Activated naive CD8-positive, alpha-beta T cell treated with anti-CD3 and anti-CD28 coated beads, Interleukin-2, amount 50 U/mL, for 24 hours (primary cell): ENCODE measurements at places on chromosomes 5 and 9.
A peak's percentile ranks its signal among the peaks of the same experiment; 100 is the strongest.

- DNase-seq = no peak
Measured at GRCh38 chr9:131407717-131408195, 13.9 kb downstream of the PRRC2B start.

DNA sequence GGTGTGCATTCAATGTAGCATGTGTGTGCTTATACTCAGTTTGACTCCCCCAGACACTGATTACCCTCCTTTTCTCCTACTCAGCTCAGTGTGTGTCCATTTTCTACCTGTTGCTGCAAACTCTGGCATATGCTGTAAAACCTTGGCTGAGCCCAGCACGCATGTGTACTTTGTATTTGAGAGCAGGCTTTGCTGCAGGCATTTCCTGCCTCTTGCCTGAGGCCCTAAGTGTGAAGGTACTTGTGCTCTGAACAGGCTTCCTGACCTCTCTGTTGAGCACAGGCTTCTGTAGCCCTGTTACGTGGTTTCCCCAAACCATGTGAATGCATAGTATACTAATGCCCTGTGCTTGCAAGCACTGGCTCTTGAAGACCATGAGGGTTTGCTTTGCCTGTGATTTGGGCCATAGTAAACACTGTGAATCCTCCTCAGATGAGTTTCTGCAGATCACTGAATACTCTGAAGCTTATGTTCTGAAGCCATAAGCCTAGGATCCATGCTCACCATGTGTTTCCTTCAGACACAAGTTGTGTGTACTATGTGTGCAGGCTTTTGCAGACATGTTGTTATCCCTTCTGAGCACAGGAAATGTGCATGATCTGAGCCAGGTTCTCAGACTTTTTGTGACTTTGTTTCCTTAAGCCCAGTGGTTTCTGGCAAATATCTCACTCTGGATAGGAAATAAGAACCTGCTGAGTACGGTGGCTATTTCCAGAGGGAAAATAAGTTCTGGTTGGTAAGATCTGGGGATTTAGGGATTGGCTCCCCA is 124.9 kb upstream of the RUSC2 start:
- no peak for DNase-seq

- DNase-seq = no peak
Measured at GRCh38 chr9:93357649-93358048, 93.8 kb upstream of the FAM120A start.

GRCh38 chr5:161431963-161432362 is 114.6 kb downstream of the GABRB2 start:
- no peak for DNase-seq

DNA sequence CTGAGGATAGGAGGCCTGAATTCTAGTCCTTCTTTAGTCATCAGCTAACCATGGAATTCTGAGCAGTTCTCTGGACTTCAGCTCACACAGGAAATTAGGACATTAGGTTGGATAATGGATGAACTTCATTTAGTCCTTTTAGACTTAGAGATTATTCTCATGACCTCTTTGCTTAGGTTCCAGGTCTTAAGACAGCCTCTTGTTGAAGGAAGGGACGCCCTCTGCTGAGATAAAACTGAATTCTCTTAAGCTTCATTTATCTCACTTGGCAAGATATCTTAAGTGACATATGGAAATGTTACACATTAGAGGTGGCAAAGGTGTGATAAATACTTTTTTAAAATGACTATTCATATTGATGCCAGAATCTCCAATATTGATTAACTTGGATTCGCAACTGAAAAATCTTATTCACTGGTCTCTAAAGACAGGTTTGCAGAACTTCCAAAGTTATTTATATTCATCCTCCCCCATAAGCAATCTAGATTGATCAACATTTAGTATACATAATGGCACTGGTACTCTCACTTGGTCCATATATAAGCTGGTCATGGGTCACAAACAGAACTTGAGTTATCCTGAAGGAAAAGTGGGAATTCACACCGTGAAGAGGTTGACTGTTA is 16.9 kb upstream of the ZNF366 start:
- DNase-seq = no peak

DNA sequence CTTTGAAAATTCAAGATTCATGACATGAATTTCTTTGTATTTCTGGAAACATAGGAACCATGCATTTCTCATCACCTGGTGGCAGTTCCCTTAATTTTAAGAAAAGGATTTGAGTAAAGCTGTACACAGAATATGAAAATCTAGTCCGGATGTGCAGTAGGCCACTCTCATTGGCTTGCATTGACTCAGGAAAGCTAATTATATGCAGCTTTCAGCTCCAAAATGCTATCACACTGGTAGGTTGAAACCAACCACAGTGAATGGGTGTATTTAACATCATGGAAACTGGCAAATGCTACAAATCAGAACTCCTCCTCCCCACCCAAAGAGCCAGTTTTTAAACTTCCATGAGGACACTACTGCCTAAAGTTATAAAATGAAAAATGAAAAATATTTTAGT is 161.6 kb upstream of the FBXL17 start:
- no peak for DNase-seq

- DNase-seq = no peak
Measured at GRCh38 chr9:128282500-128282899, 6.4 kb downstream of the SWI5 start.

DNA sequence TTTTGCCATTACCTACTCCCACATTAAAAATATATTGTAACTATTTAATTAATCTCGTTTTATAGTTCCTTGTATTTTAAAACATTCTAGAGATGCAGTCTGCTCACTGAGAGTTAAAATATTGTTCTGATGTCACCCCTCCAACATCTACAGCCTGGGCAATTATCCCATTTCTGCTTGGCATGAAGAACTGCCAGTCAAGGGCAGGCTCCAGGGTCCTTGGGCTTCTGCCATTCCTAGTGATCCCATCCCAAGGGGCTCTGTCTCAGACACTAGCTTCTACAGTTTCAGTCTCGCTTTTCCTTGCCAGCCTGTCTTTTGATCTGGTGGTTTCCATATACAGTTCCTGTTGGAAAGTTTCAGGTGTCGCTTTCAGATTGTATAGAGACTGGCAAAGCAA is 287.2 kb downstream of the TMEM232 start:
- no peak for DNase-seq

DNA sequence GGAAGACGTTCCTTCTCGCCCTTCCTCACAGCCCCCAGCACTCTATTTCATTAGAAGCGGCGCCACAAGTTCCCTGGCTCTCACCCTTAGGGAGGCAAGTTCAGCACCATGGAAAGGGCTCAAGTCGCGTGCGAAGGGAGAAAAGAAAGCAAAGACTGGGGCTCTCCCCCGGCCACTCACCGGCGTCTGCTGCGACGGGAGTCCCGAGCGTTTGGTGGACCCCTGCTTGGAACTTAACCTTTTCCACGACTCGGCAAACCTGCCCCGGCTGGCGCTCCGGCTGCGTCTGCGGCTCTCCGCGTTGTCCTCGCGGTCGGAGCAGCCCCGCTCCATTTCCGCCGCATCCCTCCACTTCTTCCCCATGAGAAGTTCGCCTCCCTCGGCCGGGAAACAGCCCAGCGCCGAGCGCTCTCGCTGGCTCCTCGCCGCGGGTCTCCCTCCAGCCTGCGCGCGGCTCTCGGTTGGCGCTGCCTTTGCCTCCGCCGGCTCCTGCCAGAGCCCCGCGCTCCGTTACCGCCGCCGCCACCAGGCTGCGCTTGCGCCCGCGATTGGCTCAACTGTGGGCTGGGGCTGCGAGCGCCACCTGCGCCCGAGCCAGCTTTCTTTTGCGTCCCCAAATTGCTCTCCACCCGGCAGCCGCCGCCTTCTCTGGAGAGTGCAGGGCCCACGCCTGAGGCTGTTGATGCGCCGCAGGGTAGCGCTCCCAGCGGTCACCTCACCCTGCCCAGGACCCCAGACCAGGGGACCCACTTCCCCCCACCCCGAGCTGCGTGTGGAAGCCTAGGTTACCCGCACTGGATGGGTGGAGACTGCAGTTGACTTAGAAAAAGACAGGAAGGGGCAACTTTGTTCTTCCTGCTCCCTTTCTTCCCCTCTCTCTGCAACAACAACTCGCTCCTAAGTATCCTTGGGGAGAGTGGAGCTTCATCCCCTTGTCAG is 321.6 kb downstream of the CEMIP2 start:
- peak; percentile 26 for DNase-seq

DNA sequence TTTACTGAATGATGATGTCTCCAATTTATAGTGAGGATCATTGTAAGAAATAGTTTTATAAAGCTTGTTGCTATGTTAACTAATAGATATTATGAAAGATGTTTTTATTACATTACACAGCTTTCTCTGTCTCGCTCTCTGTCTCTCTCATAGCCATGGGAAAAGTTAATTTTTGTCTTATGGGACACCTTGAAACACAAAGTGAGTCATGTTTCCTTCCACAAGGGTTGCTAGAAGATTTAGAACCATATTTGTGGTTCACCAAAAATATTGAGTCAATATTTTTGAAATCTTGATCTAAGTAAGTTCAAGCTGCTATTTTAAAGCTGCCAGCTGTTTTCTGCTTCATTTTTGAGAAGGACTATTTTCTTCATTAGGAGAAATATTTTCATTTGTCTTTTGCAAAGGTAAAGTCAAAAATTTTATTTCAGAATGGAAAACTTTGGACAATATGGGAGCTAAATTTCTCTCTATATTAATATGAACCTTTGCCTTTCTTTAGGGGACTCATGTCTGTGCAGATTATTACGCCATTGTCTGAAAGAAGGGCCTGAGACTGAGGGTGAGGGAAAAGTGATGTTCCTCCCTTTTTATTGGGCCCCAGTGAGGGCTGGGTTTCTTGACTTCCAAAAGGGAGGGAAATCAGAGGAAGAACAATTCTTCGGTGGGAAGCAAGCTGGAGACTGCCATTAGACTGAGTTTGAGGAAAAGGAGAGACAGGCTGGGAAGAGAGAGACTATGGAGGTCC is 87.9 kb upstream of the SLC24A2 start:
- no peak for DNase-seq

DNA sequence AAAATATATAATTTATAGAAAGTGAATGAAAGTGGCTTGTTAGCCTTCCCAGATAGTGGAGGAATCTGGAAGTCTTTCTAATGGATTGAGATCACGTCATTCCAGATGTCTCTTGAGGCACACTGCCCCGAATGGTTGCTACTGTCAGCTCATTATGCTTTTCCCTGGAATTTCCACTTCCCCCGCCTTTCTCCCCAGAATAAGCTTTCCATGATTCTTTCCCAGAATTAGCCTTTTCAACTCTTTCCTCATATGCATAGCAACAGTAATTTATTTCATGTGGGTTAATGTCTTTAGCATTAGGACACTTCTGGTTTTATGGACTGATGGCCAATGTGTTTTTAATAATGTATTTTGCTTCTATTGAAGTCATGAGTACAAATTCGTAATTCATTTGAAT is 81.5 kb downstream of the PALM2AKAP2 start:
- DNase-seq = no peak

- DNase-seq = no peak
Measured at GRCh38 chr9:73327149-73327548, 175.5 kb downstream of the ANXA1 start.

DNA sequence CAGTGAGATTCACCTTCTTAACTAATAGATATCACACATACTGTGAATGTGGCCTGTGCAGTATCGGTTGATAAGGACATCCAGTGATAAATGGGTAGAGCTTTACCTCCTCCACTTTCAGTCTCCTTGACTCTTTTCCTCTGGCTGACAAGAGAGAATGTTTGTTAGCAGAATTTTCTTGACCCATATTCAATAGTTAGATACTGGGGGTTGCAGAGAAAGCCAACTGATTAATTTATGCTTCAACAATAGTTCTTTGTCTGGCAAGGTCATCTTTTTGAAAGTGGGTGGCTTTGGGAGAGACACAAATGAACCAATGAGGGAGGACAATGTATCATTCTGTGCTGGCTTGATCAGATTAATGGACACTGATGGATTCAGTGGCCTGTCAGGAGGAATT is 30.3 kb downstream of the TTC23L start:
- DNase-seq = no peak

DNA sequence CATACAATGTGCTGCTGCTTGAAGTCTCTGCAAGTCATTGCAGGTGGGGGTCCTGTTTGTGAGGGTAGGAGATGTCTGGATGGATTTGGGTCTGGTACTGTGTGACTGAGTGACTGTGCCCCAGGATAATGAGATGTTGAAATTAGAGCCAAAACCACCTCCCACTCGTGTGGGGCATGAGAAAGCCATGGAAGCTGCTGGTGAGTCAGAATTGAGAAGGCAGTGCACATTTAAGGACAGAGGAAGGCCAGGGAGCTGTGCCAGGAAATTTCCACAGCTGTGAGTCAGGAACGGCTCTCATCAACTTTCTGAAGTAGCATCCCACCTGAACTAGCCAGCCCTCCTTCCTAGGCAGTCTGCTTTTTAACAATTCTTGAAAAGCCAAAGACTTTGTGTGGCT is 229.8 kb downstream of the DRD1 start:
- DNase-seq = no peak

- DNase-seq = no peak
Measured at GRCh38 chr5:41695920-41696582, 174.2 kb downstream of the OXCT1 start.

DNA sequence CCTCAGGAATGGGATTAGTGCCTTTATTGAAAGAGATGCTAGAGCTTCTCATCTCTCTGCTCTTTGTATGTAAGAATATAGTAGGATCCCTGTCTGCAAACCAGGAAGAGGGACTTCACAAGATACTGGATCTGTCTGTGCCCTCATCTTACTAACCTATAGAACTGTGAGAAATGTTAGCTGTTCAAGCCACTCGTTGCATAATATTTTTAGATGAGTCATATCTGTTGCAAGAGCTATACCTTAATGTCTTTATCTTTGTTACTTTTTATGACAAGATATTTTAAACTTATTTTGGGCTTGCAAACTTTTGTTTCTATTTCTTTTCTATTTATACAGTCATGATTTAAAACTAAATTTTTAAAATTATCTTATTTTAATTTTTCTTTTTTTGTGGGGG is 1296.8 kb upstream of the CDH6 start:
- no peak for DNase-seq
